ENCODE measurements at places on chromosomes 16 and 17. TPM values are rescaled to one million over a fixed set of nuclear protein-coding genes. Genes with fewer than 3 reads are reported as not detected.

- no peak for DNase-seq
Measured at GRCh38 chr17:40820228-40820838, 2.1 kb downstream of the KRT10 start.

GRCh38 chr17:72175263-72175662 lies 54.4 kb downstream of the SOX9 start:
- no peak for DNase-seq

GRCh38 chr17:57256708-57257112 lies 387 bp downstream of the MSI2 start:
- DNase-seq = no peak

GRCh38 chr17:31007695-31008373 lies 37.0 kb downstream of the RNF135 start:
- no peak for DNase-seq

DNA sequence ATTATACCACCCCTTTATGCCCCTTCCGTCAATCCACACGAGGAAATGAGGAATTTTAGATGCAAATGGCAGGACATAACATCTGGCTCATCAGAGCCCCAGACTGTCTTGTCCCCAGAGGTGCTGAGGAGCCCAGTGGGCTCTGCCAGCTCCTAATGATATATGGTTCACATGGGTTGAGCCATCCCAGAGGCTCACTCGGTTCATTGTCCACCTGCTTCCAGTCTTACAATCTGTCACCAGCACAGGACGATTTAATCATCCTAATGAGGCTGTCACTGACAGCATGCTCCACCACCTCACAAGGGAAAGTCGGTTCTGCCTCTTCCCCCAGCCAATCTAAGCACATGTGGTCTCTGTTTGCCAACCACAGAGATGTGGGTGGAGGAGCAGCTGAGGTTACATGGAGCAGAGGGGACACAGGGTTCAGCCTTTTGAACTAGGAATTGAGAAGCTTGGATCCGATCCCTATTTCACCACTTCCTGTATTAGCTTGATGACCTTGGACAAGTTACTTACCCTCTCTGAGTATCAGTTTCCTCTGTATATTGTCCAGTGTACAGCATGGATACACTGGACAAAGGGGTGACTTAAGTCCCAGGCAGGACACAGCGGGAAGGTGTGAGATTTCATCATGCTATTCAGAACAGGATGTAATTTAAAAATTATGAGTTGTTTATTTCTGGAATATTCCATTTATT lies 27.0 kb upstream of the DHX8 start:
- no peak for DNase-seq

DNA sequence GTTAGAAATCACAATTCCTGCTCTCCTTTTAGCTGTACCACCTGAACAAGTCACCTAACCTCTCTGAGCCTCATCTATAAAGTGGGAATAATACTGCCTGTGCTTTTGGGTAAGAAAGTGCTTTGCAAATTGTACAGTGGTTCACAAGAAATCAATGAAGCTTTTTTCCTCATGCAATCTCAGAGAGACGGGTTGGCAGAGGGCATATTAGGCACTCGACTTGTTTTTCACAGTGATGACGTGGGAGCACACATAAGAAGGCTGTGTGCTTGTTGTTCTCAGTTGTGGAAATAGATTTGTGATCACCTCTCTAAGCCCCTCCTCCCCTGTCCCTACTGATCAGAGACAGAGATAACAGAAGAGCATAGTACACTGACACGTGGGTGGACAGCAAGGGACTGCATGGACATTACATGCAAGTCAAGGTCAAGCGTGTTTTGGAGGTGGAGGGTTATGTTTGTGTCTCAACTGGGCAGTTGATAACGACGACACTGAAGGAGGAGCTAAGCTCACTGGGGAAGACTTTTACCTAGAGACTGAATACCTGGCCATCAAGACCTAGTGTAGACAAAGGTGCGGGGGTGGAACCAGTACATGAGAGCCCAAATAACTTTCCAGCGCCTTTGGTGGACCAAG lies 1.7 kb upstream of the GPT2 start:
- DNase-seq = no peak

- no peak for DNase-seq
Measured at GRCh38 chr17:44840936-44841335, 6.7 kb upstream of the HIGD1B start.

- no peak for DNase-seq
Measured at GRCh38 chr17:6651919-6652452, 424 bp downstream of the C17orf100 start.

DNA sequence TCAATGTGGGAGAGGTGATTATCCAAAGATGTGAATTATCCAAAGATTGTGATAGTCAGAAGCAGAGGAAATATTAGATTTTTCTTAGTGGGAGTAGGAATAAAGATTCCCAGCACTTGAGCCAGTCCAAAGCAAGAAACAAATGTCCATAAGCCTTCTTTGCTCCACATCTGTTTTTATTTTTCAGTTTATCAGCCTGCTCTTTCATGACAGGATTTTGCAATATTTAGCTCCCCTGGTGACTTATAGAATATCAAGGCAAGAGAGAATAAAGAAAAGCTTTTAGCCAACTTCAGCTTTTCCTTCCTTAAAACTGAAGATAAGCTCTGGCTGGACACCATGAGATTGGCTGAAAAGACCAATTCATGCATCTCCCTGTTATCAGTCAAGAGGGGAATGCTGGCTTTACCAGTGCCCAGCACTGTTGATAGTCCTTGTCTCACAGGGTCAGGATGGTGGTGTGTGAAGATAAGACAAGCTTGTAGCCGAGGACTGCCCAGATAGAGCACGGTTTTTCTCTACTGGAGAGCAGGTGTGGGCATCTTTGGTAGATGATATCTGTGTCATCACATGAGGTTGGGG lies 706.5 kb downstream of the KCNJ2 start:
- no peak for DNase-seq

DNA sequence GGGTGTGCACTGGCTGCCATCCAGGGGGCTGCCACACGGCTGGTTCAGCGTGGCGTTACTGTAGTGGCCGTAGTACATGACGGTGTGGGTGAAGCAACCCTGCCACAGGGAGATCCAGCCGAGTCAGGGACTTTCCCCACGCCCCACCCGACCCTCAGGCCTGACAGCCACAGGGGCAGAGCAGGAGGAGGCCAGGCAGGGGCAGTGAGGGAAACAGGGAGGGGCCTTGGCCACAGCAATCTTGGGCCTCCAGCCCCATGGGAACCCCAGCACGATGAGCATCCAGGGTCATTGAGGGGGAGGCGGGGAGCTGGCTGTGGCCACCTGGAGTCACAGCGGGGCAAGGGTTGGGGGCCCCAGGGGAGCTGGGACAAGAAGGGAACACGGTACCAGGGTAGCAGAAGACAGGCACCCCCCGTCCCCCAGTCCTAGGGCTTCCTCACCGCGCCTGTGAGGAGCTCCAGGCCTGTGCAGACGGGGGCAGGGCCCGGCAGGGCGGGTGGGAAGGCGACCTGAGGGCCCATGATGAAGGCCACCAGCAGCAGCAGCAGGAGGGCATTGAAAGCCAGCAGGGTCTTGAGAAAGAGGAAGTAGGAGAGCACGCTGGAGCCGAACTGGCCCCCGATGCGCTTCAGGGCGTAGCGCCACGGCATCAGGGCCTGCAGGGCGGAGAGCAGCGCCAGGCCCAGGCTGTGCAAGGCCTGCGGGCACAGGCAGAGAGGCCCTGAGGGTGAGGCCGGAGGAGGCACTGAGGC lies 4.3 kb downstream of the TMC6 start:
- peak; percentile 76 for DNase-seq

- DNase-seq = peak; percentile 40
Measured at GRCh38 chr17:19003543-19004420, 782 bp downstream of the FAM83G start.

The ITGB4 gene
- 2.2 TPM for total RNA-seq

The SDR42E1 gene
- 7.4 TPM for total RNA-seq

The PRSS27 gene
- total RNA-seq = 1.5 TPM

The FOXN1 gene
- total RNA-seq = not detected

The CBX2 gene
- 0.37 TPM for total RNA-seq

The SLC2A4 gene
- total RNA-seq = not detected

The CDRT15L2 gene
- total RNA-seq = not detected

The AXIN2 gene
- 0.17 TPM for total RNA-seq
